AG04449 (cell line): ENCODE measurements at places on chromosomes 5 and 9.

GRCh38 chr5:111887706-111888105, 130.7 kb upstream of the NREP start:
- no peak for DNase-seq

GRCh38 chr9:136103651-136104487, 8.8 kb upstream of the NACC2 start:
- no peak for DNase-seq

GRCh38 chr9:15873573-15874177, 320.8 kb downstream of the CCDC171 start:
- no peak for DNase-seq

DNA sequence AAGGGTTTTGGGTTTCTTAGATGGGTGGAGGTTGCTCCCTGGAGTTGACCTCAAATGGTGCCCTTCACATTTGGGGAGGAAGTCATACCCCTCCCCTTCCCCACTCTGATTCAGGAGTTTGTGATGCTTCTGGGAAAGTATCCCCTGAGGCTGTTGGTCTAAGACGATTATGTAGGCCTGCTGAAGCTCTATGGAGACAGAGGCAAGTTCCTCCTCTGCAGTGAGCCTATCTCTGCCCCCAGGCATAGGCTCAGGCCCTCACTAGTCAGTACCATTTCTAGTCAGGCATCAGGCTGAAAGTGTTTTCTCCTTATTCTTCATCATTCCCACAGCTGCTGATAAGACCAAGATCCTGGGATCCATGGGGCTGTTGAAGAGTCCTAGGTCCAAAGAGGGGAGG, 271.6 kb upstream of the NUDT12 start:
- no peak for DNase-seq

GRCh38 chr5:74916831-74917710, 50.9 kb upstream of the FAM169A start:
- DNase-seq = no peak

DNA sequence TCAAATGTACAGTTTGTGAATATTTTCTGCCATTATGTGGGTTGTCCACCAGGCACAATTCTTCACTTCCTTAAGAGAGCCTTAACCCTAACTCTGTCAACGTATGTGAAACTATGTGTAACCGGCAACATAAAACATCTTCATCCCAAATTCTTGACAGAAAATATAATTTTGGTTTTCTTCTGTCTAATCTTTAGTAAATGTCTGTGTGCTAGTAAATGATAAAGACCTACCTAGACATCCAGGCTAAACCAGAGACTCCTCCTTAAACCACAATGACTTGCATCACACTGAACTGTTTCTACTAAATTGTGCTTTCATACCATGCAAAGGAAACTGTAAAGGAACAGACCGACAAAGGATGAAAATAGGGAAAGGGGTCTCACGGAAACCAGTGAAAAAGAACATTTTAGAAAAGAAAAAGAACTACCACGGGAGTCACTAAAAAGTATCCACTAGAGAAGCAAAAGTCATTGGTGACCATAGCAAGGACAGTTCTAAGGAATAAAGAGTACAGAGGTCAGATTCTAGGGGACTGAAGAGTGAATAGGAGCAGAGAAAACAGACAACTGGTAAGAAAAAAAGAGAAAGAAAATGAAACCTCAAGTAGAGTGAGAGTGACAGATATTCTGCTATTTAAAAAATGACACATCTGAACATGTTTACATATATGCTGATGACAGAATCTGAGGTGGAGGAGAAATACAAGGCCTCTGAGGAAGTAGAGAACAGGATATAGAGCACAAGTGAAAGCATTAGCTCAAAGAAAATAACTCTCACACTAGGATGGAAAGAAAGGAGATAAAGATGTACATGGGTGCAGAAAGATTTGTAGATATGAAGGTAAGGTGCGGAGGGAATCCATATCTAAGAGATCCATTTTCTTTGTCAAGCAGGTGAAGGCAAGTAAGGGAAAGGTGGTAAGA, 49.4 kb downstream of the FNIP1 start:
- DNase-seq = no peak

- no peak for DNase-seq
Measured at GRCh38 chr5:32217886-32218396, 43.8 kb upstream of the GOLPH3 start.

- DNase-seq = no peak
Measured at GRCh38 chr9:129483415-129484351, 137.2 kb downstream of the C9orf50 start.

DNA sequence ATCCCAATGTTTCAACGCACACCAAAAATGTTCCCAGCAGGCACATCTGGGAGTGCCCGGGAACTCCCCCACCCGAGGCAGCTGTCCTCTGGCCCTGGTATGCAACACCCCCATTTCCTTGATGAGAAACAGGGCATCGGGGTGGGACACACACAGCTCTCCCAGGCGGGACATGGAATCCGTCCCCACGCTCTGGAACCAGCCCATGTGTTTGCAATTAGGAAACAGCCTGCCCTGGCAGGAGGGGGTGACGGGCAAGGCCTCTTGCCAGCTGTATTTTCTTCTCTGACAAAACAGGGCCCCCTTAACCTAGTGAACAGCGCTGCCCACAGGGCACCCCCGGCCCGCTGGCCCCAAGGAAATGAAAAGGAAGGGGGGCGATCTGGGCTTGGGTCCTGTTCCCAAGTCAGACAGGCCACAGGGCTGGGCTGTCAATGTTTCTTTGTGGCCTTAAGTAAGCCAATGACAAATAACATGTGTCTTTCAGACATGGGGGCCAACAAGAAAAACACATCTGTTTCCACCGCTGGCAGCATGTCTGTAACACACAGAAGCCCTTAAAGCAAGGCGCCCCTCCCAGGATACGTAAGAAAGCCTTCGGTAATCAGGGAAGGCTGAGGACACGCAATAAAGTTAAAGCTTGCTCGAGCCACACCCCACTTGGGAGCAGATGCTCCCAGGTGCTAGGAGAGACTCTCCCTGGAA, 125.3 kb downstream of the ROR2 start:
- no peak for DNase-seq

GRCh38 chr9:9792144-9792857, 820.5 kb downstream of the PTPRD start:
- no peak for DNase-seq

DNA sequence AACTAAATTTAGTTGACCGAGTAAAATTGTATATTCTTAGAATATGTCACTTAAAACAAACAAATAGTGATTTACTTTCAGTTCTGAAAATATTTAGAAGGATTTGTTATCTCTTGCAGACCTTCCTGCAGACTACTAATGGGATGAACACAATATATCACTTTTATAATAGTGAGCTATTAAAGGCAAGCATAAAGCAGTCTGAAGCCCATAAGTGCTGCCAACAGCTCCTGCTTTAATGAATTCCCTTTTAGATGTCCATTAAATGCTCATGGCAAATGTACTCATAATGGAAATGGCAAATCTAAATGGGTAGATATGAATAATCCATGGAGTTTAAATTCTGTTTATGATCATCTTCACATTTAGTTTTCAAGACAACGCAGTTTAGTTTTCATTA, 170.2 kb downstream of the RANBP17 start:
- no peak for DNase-seq
